Stimulated activated CD8-positive, alpha-beta memory T cell treated with anti-CD3 and anti-CD28 coated beads, Interleukin-4, amount 100 ng/mL, for 1 hour (primary cell): ENCODE measurements at places on chromosomes 5 and 9.

GRCh38 chr9:74610523-74611061 lies 113.5 kb downstream of the RORB start:
- DNase-seq: no peak

- DNase-seq: no peak
These were observed 77.2 kb downstream of the COL15A1 start for GRCh38 chr9:99020786-99021436.

DNA sequence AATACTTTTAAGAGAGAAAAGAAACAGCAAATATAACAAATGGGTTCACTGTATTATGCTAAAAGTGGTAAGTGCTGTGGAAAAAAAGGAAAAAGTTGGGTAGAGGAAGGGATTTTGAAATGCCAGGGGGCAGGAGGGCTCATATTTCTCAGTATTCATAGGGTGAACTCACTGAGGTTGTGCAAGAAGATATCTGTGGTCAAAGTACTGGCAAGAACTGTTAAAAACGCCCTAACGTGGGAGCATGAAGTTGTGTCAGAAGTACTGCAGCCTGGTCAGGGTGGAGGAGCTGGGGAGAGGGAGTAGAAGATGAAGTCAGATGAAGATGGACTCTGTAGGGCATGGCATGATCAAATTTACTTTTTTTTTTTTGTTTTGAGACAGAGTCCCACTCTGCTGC lies 31.2 kb upstream of the SLC28A3 start:
- no peak for DNase-seq

DNA sequence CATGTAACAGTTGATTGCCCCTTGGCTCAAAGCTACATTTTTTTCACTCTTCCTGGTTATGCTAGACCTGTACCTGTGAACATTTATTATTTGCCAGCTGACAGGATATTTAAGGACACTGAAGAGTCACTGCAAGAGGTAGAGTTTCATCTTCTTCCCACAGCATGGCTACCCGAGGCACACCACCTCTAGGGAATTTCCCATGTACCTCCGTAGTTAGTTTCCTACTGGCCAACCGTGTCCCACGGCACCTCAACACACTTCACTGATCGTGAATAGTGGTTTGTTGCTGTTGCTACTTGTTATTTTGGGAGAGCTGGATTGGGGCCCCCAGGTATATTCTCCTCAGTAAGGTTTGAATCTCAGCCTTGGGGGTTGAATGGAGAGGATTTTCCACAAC lies 648.6 kb downstream of the SEMA5A start:
- DNase-seq: no peak

GRCh38 chr9:34272101-34272541 lies 56.9 kb downstream of the KIF24 start:
- no peak for DNase-seq

DNA sequence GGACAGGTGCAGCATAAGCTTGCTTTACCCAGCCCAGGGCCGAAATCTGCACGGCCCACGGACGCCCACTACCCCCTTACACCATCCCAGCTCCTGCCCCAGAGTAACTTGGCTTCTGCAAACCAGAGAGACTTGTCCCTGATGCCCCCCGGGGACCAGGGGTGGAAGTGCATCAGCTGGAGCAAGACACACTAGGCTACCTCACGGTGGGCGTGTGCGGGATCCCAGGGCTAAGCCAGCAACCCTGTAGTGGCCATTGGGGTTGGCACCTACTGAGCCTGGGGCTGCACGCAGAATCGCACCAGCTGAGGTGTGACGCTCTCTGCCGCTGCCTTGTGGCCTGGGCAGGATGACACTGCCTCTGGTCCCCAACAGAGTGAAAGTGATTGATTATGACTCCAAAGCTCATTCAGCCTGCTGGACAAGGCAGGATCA lies 6.1 kb upstream of the ZNF79 start:
- DNase-seq: no peak

DNA sequence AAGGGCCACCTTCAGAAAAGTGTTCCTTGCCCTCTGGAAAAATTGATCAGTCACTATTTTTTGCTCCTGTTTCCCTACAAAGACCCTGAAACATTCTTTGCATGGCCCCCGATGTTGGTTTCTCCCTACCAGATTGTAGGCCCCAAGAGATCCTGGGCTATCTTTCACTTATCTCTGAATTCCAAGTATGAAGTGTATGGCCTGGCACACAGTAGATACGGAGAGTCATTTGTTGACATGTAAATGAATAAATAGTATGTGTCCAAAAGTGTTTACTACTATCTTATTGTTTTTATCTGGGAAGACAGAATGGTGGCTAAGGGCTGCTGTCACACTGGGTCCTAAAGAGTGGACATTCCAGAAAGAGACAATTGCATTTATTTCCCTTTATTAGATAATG lies 7.4 kb upstream of the ANKDD1B start:
- DNase-seq: no peak

DNA sequence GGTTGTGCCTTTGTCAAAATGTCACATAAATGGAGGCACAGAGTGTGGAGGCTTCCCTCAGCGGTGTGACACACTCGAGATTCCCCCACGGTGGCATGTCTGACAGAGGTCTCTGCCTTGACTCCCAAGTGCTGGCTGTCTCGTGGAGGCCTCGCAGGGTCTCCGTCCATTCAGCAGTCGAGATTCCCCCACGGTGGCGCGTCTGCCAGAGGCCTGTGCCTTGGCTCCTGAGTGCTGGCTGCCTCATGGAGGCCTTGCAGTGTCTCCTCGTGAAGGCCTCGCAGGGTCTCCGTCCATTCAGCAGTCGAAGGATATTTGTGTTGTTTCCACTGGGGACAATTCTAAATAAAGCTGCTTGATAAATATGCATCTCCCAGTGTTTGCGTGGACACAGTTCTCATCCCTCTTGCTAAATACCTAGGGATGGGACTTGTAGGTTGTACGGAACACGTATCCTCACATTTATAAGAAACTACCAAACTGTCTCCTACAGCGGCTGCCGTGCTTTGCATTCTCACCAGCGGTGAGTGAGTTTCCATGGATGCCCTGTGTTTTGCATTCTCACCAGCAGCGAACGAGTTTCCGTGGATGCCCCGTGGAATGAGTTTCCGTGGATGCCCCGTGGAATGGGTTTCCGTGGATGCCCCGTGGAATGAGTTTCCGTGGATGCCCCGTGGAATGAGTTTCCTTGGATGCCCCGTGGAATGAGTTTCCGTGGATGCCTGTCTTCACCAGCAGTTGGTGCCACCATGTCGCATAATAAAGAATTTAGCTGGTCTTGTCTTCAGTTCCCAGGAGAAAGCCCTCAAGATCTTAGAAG lies 25.8 kb downstream of the PNPLA7 start:
- DNase-seq: no peak

- no peak for DNase-seq
These were observed 7.2 kb downstream of the ZDHHC12 start for GRCh38 chr9:128716581-128717254.

GRCh38 chr5:16740811-16741392 lies 124.1 kb upstream of the RETREG1 start:
- DNase-seq: no peak

- DNase-seq: no peak
These were observed 250.5 kb downstream of the KCNN2 start for GRCh38 chr5:114612406-114612805.

DNA sequence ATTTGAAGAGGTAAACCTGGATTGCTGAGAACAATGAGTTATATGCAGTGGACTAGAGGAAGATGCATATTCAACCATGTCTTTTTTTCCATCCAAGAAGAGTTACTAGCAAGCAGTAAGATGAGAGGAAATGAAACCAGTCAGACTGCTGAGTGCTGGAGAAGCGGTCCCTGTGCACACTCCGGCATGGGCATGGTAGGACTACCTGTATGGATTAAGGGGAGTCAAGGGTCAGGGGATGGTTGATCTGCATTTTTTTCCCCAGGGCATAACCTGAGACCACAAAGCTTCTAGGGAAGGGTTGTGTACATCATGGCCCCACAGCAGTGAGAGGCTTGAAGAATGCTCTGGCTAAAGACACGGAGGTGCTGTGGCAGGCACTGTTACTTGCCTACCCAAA lies 76.6 kb upstream of the ZNF169 start:
- no peak for DNase-seq

DNA sequence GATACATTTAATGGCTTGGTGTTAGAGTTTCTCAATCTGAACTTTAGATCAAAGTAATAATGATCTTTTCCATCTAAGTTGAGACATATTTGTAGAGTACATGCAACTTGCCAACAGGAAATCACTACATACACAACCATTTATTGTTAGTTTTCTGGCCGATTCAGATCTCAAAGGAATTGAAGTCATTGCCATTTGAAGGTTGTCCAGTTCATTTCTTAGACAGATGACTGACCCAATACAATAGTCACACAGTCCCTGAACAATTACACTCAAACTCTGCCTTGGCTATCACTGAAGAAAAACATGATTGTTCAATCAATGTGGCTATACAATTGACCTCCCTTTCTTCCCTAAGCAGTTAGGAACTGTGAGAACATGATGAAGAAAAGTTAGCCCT lies 753.2 kb upstream of the RIOK2 start:
- no peak for DNase-seq

- DNase-seq: no peak
These were observed 4.1 kb downstream of the PTGS1 start for GRCh38 chr9:122374885-122375420.

GRCh38 chr9:131329241-131329641 lies 39.7 kb downstream of the PLPP7 start:
- DNase-seq: no peak

DNA sequence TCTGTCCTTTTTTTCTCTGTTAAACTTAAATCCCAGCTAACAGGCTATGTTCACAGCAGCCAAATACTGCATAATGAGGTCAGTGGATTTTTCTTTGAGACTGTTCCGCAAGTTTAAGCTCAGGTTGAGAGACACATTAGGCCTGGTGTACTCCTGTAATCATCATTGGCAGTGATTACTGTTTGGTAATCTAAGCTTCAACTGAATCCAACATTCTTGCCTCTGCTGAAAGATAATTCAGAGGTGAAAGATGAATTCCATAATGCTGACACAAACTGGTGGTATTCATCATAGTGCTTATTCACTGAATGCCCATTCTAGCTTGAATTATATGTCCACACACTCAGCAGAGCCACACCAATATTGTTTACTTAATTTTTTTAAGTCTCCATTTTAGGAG lies 108.5 kb downstream of the NFIB start:
- DNase-seq: no peak

DNA sequence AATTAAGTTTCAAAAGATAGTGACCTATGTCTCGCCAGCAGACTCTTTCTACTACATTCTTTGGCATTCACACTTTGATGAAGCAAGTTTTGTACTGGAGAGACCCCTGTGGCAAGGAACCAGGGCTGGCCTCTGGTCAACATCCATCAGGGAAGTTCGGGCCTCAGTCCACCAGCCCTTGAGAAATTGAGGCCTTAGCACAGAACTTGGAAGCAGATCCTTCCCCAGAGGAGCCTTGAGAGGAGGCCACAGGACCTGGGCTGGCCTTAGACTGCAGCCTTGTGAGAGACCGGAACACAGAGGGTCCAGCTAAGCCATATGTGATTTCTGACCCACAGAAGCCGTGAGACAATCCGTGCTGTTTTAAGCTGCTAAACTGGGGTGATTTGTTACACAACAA lies 317.9 kb downstream of the ZSWIM6 start:
- DNase-seq: no peak

- DNase-seq: no peak
These were observed 157.0 kb upstream of the PPP1R2B start for GRCh38 chr5:156693113-156693512.

- no peak for DNase-seq
These were observed 41.6 kb downstream of the KIAA1191 start for GRCh38 chr5:176319827-176320554.

DNA sequence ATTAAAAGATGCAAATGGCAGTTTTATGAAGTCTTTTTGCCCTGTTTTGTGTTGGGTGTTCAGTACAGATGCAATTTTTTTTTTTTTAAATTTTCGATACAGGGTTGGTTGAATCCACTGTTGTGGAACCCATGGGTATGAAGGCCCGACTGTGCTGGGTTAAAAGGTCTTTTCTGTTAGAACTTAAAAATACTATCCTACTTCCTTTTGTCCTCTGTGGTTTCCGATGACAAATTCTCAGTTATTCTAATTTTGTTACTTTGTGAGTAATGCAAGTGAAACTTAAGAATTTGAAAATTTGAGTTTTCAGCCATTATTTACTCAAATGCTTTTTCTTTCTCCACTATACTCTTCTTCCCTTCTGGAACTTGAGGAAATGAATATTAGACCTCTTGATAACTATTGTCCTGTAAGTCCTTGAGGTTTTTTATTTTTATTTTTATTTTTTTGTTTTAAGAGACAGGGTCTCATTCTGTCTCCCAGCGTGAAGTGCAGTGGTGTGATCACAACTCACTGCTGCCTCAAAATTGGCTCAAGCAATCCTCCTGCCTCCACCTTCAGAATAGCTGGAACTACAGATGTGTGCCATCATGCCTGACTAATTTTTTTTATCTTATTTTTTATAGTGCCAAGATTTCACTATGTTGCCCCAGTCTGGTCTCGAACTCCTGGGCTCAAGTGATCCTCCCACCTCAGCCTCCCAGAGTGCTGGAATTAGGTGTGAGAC lies 67.5 kb downstream of the ZCCHC7 start:
- DNase-seq: no peak

DNA sequence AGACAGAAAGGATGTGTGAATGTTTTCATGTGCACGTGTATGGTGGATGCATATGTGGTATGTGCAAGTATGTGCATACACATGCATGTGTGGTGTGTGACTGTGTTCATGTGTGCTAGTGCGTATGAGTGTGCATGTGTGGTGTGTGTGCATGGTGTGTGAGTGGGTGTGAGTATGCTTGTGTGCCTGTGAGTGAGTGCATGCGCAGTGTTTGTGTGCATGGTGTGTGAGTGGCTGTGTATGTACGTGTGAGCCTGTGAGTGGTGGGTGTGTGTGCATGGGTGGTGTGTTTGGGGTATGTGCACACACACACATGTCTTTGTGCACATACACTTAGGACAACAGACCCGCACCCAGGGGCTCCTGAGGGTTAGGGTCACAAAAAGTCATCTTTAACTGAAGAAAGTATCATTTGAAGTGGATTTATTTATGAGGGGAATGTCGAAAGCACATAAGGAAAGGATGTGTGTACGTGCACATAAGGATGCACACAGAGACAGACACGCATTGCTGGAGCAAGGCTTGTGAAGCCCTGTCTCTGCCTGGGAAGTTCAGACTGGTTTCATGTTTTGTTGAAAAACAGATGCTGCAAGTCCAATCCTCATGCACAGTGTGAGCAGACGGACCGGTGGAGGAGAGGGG lies 237.0 kb downstream of the SYK start:
- no peak for DNase-seq
